ENCODE measurements at places on chromosomes 12 and 14. TPM values are rescaled to one million over a fixed set of nuclear protein-coding genes. Genes with fewer than 3 reads are reported as not detected.

DNA sequence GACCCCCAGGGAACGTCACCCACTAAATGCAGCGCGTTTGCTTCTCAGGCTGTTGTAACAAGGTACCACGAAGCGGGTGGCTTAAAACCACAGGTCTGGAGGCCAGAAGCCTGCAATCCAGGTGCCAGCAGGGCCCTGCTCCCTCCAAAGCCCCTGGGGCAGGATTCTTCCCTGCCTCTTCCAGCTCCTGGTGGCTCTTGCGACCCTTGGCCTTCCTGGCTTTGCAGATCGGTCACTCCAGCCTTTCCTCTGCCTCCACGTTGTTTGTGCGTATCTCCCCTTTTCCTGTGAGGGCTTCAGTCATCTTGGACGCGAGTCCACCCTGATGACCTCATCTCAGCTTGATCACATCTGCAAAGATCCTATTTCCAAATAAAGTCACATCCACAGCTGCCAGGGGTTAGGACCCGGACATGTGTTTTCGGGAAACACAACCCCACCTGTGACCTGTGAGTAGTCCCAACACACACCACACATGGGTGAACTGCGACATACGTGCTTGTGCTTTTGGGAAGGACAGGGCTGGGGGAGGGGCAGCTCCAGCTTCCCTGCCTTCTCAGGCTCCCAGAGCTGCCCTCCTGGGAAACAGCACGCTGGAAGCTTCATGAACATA is 114.5 kb upstream of the NCOR2 start:
- H3K4me1 ChIP-seq, result peaks cover 18% of the 10 kb centered on the region
- H3K27me3 ChIP-seq, result peaks cover 7% of the 10 kb centered on the region
- H3K36me3 ChIP-seq, result no peaks in the 10 kb centered on the region
- no peak overlapping the region for H3K27ac ChIP-seq

- H3K4me3 ChIP-seq, result no peak overlapping the region
- no peaks in the 10 kb centered on the region for H3K36me3 ChIP-seq
- DNase-seq, result no peak
- H3K4me1 ChIP-seq, result no peaks in the 10 kb centered on the region
- H3K27ac ChIP-seq, result no peak overlapping the region
Measured at GRCh38 chr14:80845856-80846255, 95.7 kb downstream of the CEP128 start.

DNA sequence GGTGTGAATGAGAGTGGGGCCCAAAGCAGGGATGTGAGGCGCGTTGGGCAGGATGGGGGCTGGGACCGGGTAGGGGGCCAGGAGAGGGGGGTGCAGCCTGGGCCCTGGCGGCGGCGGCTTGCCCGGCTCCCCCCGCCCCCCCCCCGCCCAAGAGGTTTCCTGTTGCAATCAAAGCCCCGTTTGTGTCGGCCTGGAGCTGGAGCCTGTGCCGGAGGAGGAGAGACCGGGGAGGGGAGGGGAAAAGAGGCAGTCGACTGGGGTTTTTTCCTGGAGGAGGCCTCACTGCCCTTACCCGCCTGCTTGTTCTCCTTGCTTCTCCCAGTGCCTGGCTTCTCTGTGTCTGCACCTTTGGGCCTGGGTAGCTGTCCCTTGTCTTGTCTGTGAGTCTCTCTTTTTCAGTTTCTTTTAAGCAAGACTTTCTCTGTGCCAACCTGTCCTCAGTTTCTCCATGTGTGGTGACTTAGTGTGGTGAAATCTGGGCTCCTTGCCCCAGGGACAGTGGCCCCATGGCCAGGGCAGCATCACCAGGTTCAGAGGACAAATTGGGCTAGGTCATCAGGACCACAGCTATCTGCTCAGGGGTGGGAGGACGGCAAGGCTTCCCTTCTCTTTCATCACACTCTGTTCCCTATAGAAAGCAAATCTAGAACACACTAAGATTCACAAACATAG is 8.5 kb downstream of the RARG start:
- H3K4me1 ChIP-seq, result peaks cover 60% of the 10 kb centered on the region
- peak; percentile 16 for DNase-seq
- peak overlapping the region; percentile 74 for H3K4me3 ChIP-seq
- H3K27ac ChIP-seq, result peak overlapping the region; percentile 88

GRCh38 chr12:57836442-57837375 is 9.8 kb downstream of the CTDSP2 start:
- peaks cover 93% of the 10 kb centered on the region for H3K4me1 ChIP-seq
- H3K27ac ChIP-seq, result peak overlapping the region; percentile 88
- no peaks in the 10 kb centered on the region for H3K27me3 ChIP-seq
- peak; percentile 63 for DNase-seq
- peak overlapping the region; percentile 71 for H3K4me3 ChIP-seq
- peaks cover 3% of the 10 kb centered on the region for H3K36me3 ChIP-seq

- no peak for DNase-seq
- H3K27me3 ChIP-seq, result no peaks in the 10 kb centered on the region
- H3K4me3 ChIP-seq, result peak overlapping the region; percentile 97
- H3K27ac ChIP-seq, result peak overlapping the region; percentile 79
- peaks cover 41% of the 10 kb centered on the region for H3K36me3 ChIP-seq
Measured at GRCh38 chr12:57090924-57091637, 2.2 kb downstream of the NAB2 start.

GRCh38 chr12:49292729-49293055 is 2.3 kb upstream of the PRPH start:
- H3K4me1 ChIP-seq, result peaks cover 8% of the 10 kb centered on the region
- no peak overlapping the region for H3K27ac ChIP-seq
- H3K36me3 ChIP-seq, result no peaks in the 10 kb centered on the region
- no peak for DNase-seq
- no peak overlapping the region for H3K4me3 ChIP-seq

- no peaks in the 10 kb centered on the region for H3K4me1 ChIP-seq
- no peaks in the 10 kb centered on the region for H3K27me3 ChIP-seq
- no peaks in the 10 kb centered on the region for H3K36me3 ChIP-seq
- no peak for DNase-seq
- H3K4me3 ChIP-seq, result no peak overlapping the region
- no peak overlapping the region for H3K27ac ChIP-seq
Measured at GRCh38 chr14:48401321-48401720, 725.9 kb upstream of the MDGA2 start.

DNA sequence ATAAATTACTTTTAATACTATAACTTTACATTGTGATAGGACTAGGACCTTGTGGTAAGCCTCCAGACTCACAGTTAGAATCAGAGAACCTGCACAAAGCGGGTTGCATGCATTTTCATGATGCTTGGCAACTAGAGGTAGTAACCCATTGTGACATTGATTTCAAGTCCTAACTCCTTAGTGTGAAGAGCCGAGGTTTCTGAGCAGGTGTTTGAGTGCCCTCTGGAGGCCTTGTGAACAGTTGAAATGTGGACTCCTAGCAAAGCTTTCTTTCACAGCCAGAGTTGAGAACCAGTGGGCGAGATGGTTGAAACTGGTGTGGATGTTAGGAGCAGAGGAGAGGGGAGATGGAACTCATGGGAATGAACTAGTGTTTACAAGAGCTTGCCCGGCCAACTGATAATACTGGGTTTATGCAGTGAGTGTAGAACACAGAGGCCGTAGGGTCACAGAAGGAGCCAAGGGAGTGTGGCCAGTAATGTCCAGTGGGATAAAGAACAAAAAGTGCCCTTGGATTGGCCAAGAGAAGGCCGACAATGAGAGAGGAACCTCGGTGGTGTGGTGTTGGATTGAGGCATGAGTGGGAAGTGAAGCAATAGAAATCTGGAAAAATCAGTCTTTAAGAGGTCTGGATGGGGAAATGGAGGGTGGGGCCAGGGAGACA is 10.9 kb downstream of the ZNF664 start:
- H3K27me3 ChIP-seq, result no peaks in the 10 kb centered on the region
- peaks cover 28% of the 10 kb centered on the region for H3K4me1 ChIP-seq
- H3K27ac ChIP-seq, result no peak overlapping the region
- H3K4me3 ChIP-seq, result no peak overlapping the region

DNA sequence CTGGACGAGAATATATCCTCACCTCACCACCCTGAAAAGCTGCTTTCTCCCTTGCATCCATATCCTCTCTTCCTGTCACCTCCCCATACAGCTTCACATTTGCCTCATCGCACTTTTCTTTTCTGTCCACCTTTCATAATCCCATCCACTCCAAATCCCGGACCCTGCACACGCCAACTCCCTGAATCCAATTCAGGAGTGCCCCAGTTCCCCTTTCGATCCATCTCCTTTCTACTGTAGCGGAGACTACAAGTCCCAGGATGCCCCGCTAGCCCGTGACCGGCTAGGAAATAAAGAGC is 2.5 kb downstream of the TMEM253 start:
- H3K4me3 ChIP-seq, result peak overlapping the region; percentile 96
- H3K36me3 ChIP-seq, result no peaks in the 10 kb centered on the region
- peaks cover 34% of the 10 kb centered on the region for H3K4me1 ChIP-seq
- peak overlapping the region; percentile 81 for H3K27ac ChIP-seq
- DNase-seq, result no peak

The DNM1L gene
- total RNA-seq, result 60.4 TPM

The P3H3 gene
- 0.60 TPM for total RNA-seq

The ABCC9 gene
- not detected for total RNA-seq

The MFAP5 gene
- not detected for total RNA-seq

The MANSC4 gene
- total RNA-seq, result not detected

The ERP27 gene
- total RNA-seq, result 1.3 TPM
